ENCODE measurements at places on chromosomes 11 and 22.

DNA sequence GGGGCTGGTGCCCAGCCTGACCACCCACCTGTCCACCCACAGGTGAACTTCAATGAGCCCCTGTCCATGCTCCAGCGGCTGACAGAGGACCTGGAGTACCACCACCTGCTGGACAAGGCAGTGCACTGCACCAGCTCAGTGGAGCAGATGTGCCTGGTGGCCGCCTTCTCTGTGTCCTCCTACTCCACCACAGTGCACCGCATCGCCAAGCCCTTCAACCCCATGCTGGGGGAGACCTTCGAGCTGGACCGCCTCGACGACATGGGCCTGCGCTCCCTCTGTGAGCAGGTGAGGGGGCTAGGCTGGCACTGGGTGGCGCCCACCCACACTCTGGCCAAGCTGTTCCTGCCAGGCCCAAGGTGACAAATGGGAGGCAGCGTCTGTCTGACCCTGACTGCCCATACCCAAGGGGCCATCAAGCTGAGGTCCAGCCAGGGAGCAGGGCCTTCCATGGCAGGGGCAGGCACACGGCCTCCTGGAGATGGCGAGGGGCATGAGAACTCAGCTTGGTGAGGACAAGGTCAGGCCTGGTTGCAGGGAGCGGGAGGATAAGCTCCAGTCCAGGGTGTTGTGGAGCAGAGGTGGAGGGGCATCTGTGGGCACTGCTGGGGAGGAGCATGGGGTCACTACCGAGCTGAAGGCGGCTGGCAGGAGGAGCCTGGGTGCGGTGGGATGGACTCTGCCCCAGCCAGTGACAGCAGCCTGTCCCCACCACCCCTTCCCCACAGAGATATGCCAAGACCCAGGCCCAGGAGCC lies 77.7 kb downstream of the MORC2 start:
- no peak for DNase-seq

- DNase-seq: no peak
Observed at GRCh38 chr11:123231777-123232176, 36.7 kb upstream of the CLMP start.

- DNase-seq: no peak
Observed at GRCh38 chr11:69563306-69563705, 77.7 kb upstream of the CCND1 start.

- no peak for DNase-seq
Observed at GRCh38 chr11:16000065-16000464, 356.3 kb downstream of the SOX6 start.

DNA sequence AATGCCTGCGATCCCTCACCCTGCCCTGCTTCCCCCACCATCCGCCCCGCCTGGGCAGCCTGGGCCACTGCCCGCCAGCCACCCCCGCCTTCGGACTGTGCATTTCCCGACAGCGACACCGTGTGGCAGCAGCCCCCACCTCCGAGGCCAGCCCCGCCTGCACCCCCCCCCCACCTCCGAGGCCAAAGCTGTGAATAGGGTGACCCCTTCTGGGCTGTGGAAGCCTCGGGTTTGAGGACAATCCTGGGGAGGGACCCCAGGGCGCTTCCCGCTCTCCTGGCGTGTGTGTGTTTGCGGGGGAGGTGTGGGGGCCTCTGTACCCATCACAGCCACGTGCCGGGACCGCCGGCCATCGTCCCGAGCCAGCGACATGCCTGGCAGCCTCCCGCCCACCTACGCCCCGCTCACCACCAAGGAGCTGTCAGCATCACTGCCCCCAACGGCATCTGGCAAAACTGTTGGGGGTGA lies 33.8 kb upstream of the PPARA start:
- DNase-seq: peak; percentile 53

GRCh38 chr22:50545522-50546325 lies at the start of gene KLHDC7B:
Gene KLHDC7B (plus strand): TSS chr22:50545899. CDS start chr22:50546244, 345 bp downstream.
- no peak for DNase-seq

DNA sequence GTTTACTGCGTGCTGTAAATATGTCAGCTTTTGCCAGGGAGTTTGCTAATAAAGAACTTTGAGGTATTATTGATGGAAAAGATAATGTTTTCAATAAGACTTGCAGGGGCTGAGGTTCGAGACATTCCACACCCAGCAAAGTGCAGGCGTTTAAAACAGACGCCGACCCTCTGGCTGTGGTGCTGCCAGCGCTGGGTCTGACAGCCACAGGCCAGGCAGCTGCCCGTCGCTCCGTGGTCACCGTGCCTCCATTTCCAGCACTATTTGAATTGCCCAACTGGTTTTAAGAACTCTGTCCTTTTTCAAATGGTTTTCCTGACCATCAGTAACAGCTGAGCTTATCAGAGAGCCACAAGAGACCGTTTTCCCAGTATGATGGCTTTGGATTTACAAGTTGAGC lies 28.1 kb upstream of the ALX4 start:
- DNase-seq: no peak

GRCh38 chr11:17410606-17411379 lies 22.3 kb upstream of the KCNJ11 start:
- DNase-seq: no peak

DNA sequence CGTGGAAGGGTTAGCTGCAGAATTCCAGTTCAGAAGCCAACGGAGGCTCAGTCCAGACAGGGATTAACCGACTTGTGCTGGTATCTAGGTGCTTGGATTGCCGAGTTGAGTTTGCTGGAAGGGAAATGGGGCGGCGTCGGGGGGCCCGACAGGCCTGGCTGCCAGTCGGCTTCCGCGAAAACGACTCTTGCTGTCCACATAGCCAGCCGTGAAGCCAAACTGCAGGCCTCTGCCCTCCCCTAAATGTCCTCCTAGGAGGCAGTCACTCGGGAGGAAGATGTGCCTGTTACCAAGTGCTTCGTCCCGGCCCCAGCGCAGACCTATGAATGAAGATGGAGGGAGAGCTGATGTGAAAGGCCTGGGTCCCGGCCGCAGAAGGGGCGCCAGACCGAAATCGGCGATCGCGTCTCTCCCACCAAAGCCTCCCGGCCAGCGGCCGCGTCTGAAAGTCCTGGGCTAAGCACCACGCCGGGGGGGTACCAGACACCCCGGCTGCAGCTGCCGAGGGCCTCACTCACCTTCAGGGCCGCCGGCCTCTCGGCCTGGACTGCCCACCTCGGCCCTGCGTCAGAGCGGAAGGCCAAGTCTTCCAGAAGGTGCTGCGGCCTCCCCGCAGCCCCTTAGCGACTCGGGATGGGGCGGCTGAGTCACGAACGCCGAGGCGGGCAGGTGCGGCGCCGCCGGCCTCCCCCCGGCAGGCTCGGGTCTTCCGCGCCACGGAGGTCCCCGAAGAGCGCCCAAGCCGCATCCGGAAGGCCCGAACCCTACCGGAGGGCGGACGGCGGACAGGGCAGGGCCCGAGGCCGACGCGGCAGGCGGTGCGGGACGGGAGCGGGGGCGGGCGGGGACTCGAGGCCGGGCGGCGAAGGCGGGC lies 7.5 kb downstream of the DPAGT1 start:
- no peak for DNase-seq

- DNase-seq: no peak
Observed at GRCh38 chr11:82076126-82076525, 657.5 kb downstream of the FAM181B start.

GRCh38 chr22:24444251-24444650 lies 16.9 kb downstream of the ADORA2A start:
- no peak for DNase-seq

DNA sequence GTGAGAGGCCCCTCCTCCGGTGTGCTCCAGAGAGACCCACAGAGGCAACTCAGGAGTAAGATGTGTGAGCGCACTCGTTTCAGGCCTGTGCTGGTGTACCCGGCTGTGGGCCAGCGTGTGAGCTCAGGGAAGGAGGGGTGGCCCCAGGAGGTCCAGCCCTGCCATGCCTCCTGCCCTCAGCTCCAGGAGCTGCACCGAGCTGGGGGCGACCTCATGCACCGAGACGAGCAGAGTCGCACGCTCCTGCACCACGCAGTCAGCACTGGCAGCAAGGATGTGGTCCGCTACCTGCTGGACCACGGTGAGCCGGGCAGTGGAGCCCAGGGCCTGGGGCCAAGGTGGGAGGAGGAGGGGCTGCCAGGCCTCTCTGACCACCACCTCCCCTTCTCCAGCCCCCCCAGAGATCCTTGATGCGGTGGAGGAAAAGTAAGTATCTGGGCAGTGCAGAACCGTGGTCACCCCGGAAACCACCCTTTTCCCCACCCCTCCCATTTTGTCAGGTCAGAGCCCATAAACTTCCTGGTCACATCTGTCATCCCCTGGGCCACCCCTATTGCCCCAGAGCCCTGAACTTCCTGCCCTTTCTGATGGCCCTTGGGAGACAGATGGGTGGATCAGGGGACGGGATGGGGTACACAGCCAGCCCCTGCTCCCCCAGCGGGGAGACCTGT lies 2.5 kb upstream of the MDK start:
- no peak for DNase-seq

DNA sequence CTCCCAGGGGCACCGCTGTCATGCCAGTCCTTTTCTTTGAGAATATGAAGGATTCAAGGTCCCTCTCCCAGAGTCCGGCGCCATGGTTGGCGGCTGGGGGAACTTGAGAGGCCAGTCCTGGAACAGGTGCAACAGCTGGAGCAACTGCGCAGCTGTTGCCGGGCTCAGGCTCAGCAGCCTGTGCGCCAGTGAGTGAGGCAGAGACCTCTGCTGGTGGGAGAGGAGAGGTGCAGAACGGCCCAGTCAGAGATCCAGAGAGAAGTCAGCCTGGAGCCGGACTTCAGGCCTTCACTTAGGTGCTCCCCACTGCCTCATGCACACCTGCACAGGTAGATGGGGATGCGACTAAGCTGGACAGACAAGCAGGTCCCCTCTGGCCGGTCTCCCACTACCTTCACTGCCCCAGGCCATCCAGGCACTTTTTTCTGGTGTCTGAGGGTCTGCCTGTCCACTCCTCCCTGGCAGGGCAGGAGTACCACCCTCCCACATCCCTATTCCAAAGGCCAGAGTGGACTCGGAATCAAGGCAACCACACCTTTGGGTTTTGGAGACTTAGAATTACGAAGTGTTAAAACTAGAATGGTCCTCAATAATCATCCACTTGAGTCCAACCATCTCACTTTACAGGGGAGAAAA lies 4.6 kb downstream of the CHRDL2 start:
- DNase-seq: peak; percentile 6

- DNase-seq: no peak
Observed at GRCh38 chr11:28366549-28367346, 258.6 kb downstream of the METTL15 start.

Data from stimulated activated CD8-positive, alpha-beta memory T cell treated with anti-CD3 and anti-CD28 coated beads, Interleukin-4, amount 100 ng/mL, for 4 hours (primary cell).